ENCODE measurements at places on chromosomes 12 and 14.

DNA sequence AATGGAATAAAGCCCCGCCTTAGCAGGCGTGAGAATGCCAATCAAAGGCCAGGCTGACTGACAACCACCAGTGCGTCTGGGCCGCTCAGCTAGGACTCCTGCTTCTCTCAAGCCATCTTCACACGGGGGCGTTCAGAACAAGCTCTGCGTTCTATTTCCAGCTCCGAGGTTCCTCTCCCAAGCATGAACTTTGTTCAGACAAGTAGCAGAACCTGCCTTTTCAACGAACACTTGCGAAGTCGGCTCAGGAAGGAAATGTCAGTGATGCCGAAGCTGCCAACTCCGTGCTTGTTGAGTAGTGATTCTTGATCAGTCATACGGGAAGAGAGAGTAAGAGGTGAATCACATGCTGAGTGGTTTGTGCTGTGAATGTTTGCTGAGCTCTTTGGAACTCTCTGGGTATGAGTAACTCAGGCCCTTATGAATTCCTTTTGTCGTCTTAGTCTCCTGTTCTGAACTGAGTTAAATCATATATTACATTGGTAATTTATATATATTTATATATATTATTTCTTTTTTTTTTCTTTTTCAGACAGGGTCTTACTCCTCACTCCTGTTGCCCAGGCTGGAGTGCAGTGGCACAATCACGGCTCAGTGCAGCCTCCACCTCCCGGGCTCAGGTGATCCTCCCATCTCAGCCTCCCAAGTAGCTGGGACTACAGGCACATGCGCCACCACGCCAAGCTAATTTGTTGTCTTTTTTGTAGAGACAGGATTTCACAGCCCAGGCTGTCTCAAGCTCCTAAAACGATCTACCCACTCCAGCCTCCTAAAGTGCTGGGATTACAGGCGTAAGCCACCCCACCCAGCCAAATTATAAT, 29.4 kb upstream of the BCL7A start:
- DNase-seq, result no peak

DNA sequence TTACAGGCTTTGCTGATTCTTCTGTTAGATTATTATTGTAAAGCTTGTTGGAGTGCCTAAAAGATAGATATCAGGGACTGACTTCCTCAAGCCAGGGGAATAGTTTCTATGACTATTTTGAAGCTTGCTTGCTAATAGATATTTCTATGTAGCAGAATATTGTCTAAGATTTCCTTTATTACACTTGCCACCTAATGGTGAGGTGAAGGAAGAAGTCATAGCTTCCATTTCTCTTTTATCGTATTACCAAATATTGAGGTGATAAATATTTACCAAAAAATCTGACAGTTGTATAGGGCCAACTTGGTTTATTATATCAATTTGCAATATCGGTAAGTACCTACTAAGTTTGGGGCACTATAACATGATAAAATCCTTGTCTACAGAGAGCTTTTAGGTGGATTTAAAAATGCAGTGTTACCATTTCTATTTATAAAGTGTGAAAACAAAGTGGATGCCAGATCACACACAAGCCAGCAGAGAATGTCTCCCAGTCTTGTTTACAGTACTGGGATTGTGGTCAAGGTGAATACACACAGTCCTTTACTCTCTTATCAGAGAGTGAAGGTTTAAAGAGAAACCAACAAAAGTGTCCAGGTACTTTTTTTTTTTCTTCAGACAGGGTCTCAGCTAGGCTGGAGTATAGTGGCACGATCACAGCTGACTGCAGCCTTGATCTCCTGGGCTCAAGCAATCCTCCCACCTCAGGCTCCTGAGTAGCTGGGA, 137.9 kb downstream of the IGF1 start:
- no peak for DNase-seq

DNA sequence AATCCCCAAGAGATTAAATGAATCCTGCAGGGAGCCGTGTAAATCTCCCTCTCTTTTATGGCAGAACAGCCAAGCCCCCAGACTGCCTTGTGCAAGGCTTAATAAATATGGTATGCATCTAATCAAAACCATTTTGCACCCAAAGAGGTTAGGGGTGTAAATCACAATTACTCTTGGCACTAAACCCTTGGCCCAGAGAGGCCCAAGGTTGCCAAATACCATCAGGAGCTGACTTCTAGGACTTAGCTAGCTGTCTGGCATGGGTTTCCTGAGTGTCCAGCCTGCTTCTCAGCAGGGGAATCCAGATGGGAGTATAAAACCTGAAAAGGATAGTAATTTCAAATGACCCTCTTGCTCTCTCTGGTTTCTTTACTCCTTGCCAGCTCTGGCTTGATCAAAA, 610.4 kb downstream of the MED13L start:
- no peak for DNase-seq

GRCh38 chr12:42428850-42429249, 102.9 kb downstream of the PPHLN1 start:
- no peak for DNase-seq

GRCh38 chr14:79680087-79680486, 531.2 kb downstream of the DIO2 start:
- DNase-seq, result no peak

DNA sequence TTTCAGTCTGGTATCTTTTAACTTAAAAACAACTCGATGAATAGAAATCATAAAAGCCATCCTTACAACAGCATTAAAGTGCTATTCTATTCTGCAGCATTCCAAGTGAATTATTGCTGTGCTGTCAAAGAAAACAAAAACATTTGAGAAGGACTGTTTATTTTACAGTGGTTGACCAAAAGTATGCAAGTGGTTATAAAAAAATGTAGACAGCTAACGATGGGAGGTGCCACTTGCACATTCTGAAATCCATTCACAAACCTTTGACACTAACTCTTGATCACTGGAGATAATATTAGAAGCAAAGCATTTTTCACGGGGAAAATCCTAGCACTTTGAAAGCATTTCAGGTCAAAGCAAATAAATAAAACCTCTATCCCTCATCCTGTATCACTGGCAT, 55.6 kb downstream of the HMGA2 start:
- no peak for DNase-seq

GRCh38 chr12:75364919-75365318, 26.0 kb upstream of the GLIPR1L2 start:
- peak; percentile 86 for DNase-seq

DNA sequence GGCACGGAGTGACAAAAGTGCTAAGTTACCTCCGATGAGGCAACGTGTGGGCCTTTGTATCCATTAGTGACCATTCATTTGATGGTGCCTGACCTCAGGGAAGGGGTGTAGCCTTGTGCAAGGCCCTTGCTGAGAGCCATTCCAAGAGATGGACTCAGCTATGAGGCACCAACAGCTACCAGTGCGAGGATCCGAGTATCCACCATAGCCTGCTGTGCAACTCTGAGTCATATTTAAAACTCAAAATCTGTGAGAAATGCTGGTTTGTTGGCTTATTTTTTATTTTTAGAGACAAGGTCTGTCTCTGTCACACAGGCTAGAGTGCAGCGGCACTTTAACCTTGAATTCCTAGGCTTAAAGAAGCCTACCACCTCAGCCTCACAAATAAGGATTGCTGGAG, 25.1 kb upstream of the WNK1 start:
- DNase-seq, result no peak

DNA sequence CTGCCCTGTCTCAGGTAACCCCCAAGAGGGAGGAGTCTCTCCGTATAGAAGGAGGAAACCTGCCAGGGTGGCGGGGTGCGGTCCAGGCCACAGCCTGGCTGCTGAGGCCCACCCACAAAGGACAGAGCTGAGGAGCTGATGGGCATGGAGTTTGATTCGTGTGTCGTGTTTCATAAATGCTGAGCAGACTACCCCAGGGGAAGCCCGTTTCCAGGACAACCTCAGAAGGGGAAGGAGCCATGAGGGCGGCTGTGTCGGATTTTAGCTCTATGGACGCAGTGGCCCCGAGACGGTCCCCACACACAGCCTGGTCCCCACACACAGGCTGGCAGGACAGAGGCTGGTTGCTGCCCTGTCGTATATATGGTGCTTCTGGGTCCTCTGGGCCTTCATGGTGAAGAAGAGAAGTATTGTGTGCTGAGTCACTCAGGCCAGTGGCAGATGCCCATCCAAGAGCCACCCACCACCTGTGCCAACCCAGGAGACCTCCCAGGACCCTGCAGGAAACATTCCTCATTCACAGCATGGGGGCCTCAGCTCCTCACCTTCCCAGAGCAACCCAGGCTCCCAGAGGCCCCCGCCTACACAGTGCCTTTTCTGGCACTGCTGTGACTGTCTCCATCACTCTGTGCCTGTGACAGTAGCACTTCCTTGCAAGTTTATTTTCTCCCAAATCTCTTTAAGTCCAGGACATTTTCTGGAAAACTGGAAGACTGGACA, 63.1 kb upstream of the RIN3 start:
- DNase-seq, result no peak

DNA sequence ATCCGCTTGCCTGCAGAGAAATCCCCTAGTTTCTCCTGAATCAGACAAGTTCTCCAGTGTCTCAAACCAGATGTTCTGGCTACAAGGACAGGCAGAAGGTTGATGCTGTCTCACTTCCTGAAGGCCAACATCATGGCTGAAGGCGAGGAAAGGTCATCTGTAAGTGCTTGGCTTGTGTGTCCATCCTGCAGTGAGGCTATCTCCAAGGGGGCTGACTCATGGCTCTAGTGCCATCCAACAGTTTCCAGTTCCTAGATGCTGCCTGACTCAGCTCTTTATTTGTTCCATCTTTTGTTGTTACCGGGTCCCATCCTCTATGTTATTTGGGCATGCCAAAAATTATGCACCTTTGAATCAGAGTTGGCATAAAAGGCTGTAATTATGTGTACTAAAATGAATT, 232.1 kb upstream of the TBX3 start:
- DNase-seq, result no peak

- DNase-seq, result no peak
Measured at GRCh38 chr12:100899301-100899700, 104.7 kb downstream of the ANO4 start.

GRCh38 chr12:118714051-118714460, 267.3 kb upstream of the SRRM4 start:
- peak; percentile 84 for DNase-seq

- no peak for DNase-seq
Measured at GRCh38 chr14:100114109-100114765, 45.2 kb downstream of the DEGS2 start.

DNA sequence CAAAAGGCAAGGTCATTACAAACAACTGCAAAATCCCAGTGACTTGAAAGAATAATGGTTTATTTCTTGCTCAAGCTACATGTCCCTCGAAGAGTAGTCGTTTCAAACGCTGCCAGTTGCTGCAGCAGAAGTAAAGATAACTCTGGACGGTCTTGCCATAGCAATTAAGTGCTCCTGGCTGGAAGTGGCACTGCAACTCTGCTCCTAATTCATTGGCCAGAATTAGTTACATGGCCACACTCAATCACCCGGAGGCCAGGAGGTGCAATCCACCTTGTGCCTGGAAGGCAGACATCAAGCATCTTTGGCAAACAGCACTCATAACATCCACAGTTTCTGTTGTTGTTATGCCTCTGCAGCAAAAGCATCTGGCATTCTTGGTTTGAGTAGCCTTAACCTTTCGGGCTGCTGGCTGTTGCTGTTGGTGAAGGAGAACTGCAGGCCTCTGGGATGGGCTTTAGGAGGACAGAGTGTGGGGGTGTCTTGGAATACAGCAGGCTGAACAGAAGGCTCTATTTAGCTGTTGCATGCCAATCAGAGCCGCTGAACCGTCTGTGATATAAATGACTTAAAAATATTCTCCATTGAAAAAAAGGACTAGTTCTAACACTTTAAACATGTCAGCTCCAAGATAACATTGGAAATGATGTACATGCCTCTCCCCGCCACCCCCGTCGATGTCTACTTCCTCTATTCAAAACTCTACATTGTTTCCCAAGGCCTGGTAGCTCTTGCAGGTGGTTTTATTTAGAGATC, 123.5 kb upstream of the DYRK2 start:
- no peak for DNase-seq

DNA sequence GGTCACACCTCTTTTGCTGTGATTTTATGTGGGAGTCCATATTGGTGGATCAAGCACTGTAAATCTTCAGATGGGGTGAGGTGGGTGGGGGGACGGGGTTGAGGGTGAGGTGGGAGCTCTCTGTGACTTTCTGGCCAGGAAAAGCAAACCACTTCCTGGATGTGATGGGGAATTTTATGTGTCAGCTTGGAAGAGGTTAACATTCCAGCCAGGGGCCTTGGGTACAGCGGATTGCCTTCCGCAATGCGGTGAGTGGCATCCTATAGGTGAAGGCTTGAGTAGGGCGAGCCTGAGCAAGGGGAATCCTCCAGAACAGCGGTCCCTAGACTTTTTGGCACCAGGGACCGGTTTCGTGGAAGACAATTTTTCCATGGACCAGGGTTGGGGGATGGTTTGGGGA, 36.2 kb downstream of the DLK1 start:
- no peak for DNase-seq

GRCh38 chr12:50518090-50518489, 13.3 kb downstream of the DIP2B start:
- DNase-seq, result no peak

- DNase-seq, result peak; percentile 56
Measured at GRCh38 chr14:75279153-75279762, 630 bp downstream of the FOS start.

DNA sequence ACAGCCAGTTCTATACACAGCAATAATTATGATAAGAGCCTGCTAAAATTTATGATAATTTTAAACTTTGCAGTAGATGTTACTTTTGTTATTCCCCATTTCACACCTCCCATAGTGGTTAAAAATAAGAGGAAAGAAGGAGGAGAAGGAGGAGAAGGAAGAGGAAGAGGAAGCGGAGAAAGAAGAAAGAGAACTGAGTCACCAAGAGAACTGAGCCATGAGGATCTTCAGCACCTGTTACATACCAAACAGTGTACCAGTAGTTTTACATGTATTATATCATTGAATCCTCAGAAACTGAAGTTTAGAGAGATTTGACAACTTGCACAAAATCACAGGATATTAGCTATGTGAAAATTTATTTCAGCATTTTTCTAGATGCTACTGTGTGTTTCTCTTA, 3.9 kb downstream of the CD163 start:
- DNase-seq, result no peak

- DNase-seq, result no peak
Measured at GRCh38 chr12:89477633-89478279, 46.8 kb downstream of the GALNT4 start.

DNA sequence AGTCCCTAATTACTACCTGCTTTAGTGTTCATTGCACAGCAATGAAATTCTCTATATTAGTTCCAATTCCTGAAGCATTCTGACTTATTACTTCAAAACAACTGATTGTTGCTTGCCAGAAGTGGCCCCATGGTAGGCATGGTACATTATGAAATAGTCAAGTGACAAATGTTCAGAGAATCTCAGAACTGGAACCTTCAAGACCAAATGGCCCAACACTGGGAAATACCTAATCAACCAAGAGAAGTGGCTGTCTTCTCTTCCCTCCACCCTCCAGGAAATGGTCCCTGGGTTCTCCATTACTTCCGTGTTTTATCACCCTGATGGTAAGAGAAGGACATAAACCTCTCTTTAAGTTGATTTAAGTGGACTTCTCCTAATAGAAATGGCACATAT, 49.9 kb downstream of the ITPR2 start:
- no peak for DNase-seq

DNA sequence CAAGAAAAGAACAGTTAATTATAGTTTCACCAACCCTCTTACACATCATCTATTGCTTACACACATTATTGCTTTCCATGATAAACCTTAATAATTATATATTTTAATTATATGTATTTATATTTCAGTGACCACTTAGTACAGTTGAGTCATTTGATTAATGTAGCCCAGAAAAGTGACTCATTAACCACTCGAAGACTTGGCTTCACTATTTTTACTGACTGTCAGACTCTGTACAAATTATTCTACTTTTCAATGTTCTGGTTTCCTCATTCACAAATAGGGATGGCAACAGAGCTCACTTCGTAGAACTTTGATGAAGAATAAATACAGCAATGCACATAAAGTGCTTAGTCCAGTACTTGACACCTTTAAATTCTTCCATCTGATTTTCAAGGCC, 98.3 kb downstream of the CFAP54 start:
- no peak for DNase-seq
